ENCODE measurements at places on chromosomes 6 and 20.
A peak's percentile ranks its signal among the peaks of the same experiment; 100 is the strongest.

DNA sequence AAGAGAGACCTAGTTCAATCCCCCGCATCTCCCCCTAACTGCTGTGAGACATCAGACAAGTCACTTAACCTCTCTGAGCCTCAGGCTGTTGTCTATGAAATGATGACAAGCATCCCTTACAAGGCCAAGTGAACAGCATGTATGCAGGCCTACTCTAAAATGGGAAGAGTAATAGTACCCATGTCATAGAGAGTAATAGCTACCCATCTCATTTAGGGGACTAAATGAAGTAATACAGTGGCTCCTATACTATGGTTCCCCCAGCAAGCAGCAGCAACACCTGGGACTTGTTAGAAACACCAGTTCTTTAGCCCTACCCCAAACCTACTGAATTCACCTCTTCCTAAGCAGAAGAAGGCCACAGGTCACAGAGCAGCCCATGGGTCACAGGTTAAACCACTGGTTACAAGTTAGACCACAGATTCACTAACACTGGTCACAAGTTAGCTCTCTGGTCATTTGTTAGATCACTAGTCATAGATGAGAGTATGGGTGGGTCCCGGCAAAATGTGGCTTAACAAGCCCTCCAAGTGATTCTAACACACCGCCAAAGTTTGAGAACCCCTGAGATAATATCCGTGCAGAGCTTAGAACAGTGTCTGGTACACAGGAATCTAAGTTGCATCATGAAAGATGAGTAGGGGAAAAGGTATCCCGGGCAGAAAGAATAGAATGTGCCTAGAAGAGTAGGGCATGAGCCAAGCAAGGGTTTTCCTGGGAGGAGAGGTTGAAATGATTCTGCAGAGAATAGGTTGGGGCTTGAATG is 1.4 kb downstream of the DEFB124 start:
- DNase-seq: no peak

DNA sequence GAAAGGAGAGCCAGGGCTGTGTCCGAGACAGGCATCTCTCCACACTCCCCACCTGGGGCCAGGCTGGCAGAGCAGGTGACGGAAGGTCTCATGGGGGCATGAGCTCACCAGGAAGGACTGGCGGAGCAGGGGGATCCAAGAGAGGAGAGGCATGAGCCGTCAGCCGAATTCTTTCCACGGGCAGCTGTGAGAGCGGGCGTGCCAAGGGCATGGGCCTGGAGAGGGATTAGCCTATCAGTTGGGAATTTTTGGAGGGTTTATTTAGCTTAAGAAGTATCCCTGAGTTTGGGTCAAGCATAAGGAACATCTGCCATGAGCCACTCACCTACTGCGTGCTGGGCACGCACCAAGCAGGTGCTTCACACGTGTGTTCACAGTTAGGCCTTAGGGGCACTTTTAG is 60.2 kb upstream of the ZNFX1 start:
- no peak for DNase-seq

- peak; percentile 96 for DNase-seq
Measured at GRCh38 chr6:49462927-49463611, at the start of the genes CENPQ and MMUT. CENPQ (plus strand) TSS chr6:49463370; CDS start chr6:49470177, 6,807 bp downstream. MMUT (minus strand) TSS chr6:49463253; CDS start chr6:49459466, 3,787 bp downstream.

DNA sequence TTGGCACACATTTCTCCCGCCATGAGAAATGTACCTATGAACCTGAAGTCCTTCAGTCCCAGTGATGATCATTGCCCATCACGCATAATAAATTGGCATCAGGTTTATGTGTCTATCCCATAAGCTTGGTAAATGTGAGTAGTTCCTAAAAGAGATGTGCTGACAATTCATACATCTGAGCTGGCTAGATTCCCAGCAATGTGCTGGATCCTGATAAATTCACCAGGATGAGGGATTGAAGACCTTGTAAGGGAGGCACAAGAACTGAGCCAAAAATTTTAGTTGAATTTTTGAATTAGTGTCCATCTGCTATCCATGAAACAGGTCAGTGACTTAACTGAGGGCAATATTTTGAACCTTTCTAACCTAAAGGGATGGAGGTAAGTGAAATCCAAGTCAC is 267.9 kb upstream of the CITED2 start:
- DNase-seq: no peak

GRCh38 chr20:57998276-57998675 is 230.2 kb downstream of the ANKRD60 start:
- no peak for DNase-seq

- DNase-seq: no peak
Measured at GRCh38 chr6:76862936-76863335, 600.4 kb downstream of the HTR1B start.

Measured in Kasumi-1 (cell line).